G401 (cell line): ENCODE measurements at places on chromosomes 2 and 18. TPM values are rescaled to one million over a fixed set of nuclear protein-coding genes. Genes with fewer than 3 reads are reported as not detected.

DNA sequence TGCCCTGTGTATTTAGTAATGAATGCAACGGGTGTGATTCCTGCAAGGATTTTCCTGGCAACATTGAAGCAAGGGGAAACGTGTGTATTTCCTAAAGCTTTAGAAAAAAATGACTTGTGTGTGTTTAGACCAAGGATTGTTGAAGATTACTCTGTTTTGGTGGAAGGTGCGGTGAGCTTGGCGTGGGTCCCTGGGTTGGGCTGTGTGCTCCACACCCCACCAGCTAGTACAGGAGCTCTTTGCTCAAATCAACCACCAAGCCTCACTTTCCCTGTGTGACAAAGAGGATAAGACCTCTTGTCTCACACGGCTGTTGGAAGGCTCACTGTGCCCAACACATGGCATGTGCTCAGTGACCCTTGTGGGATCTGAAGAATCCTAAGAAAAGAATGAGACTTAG, 21.4 kb upstream of the GREB1 start:
- DNase-seq = no peak

The HOXD8 gene
- total RNA-seq = 4.1 and 4.2 TPM in 2 replicates

- no peak for DNase-seq
Observed at GRCh38 chr2:145287736-145288135, 767.8 kb upstream of the ZEB2 start.

The MRPS5 gene
- 76.7 and 85.7 TPM in 2 replicates for total RNA-seq

DNA sequence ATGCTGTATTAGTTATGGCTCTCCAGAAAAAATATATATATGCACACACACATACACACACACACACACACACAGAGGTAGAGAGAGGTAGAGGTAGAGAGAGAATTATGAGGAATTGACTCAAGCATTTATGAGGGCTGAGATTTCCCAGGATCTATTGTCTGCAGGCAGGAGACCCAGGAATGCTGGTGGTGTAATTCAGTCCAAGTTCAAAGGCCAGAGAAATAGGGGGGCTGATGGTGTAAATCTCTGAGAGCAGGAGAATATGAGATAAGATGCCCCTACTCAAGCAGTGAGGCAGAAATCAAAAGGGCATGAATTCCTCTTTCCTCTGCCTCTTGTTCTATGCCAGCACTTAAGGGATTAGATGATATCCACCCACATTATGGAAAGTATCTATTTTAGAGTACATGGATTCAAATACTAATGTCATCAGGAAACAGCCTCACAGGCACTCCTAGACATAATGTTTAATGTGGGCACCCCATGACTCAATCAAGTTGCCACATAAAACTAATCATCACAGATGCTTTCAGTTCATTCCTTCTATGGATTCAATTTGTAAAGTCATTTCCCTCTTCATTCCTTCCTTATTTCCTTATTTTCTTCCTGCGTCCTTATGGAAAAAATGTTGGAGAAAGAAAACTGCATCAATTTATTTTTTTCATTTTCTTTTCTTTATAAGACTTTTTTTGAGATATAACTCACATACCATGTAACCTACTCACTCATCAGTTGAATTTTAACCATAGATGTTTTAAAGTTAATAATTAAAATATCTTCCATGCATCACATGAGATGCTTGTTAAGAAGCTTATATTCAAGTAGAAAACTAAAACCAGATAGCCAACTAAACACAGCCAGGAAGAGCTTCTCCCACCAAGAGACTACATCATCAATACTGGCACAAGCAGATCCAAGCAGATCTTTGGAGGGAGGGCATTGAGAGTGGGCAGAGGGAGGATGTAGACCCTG, 406.2 kb downstream of the MBD2 start:
- no peak for DNase-seq

The CHRND gene
- total RNA-seq = not detected in 2 replicates

The ALPI gene
- total RNA-seq = not detected in 2 replicates

The RNF138 gene
- 53.8 and 94.9 TPM in 2 replicates for total RNA-seq

- DNase-seq = no peak
Observed at GRCh38 chr2:135169900-135170753, 118.0 kb downstream of the RAB3GAP1 start.

The LYPD6B gene
- total RNA-seq = 21.3 and 28.7 TPM in 2 replicates

The GKN1 gene
- not detected in 2 replicates for total RNA-seq

DNA sequence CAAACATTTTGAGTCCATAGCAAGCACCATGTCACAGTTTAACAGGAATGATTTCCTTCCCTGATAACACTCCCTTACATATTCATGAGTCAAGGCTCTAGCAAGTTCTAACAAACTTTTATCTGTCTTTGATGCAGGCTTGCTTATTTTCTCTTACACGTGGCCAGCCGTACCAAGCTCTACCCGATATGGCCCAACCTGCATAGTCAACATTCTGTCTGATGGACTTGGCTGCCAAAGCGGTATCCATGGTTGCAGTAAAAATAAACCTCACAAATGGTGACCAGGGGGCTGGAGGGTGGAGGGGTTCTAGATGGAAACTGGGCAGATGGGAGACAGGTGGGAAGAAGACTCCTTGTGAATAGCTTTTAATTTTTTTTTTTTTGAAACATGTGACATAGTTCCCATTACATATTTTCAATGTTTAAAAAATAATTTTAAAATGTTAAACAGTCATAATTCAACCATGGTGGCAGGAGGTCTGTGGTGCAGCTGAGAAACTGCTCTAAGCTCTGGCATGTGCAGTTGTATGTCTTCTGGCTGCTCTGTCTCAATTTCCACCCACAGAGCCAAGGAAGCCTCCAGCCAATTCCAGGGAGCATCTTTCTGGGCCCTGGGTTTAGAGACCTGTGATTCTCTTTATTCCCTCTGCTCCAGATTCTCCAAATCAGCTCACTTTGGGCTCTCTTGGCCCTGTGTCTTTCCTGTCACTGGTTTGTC, 20.7 kb upstream of the CXCR1 start:
- no peak for DNase-seq

GRCh38 chr18:8249811-8250210, 359.4 kb upstream of the RAB12 start:
- no peak for DNase-seq

The MAL gene
- total RNA-seq = not detected in 2 replicates

The FOXI3 gene
- total RNA-seq = not detected in 2 replicates

GRCh38 chr2:12819103-12819475, 102.4 kb downstream of the TRIB2 start:
- DNase-seq = no peak

- no peak for DNase-seq
Observed at GRCh38 chr18:62334120-62334519, 9.0 kb downstream of the TNFRSF11A start.

GRCh38 chr2:224638301-224638823, 53.2 kb upstream of the CUL3 start:
- DNase-seq = no peak

- DNase-seq = no peak
Observed at GRCh38 chr2:162381851-162382250, 37.9 kb downstream of the GCA start.

DNA sequence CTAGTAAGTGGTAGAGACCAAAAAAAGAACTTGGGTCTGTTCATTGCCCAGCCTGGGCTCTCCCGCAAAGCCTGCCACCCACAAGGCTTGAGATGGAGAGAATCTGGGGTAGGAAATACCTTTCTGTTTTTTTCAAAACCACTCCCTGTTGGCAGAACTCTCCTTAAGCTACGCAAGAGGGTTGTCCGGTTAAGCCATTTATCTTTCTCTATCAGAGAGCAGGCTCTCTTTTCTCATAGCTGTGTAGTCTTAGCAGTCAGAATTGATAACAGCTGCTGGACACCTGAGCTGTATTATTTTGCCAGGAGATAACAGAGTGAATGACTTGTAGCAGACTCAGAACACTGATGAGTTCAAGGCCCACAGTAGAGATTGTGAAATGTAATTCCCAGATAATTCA, 1088.1 kb downstream of the TSN start:
- DNase-seq = no peak

DNA sequence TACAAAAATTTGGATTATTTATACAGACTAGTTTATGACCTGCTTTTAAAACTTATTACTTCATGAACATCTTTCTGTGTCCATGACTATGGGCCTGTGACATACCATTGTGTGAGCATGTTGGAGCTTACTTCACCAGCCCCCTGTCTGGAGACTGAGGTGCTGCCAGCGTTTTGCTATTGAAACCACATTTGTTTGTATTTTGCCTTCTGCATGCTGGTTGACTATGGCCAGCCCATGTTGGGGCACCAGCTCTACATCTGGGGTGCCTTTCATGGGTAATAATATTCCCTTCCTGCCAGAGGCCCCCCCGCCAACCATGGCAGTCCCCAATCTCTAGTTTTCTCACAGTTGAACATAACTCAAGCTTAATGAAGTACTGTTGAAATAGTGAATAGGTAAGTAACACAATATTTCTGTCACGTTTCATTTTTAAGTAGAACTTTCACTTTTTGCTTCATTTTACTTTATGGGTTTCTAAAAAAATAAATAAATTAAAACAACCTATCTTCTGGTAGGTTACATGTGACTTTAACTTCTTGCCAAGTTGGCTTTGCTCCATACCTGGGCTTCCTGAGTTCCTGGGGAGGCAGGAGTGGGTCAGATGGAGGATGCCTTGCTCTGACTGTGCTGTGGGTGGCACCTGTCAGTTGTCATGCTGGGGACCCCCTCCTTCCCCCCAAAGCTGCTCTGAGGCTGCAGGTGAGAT, 63.9 kb downstream of the DGKD start:
- DNase-seq = no peak

The PAX8 gene
- total RNA-seq = not detected in 2 replicates
